ENCODE measurements at places on chromosomes 11 and 22.
A peak's percentile ranks its signal among the peaks of the same experiment; 100 is the strongest.

GRCh38 chr11:132022733-132023478 lies 652.5 kb downstream of the NTM start:
- peak; percentile 24 for DNase-seq

- no peak for DNase-seq
These were observed 299.3 kb downstream of the NXPE2 start for GRCh38 chr11:114977651-114978050.

- no peak for DNase-seq
These were observed 35.1 kb downstream of the TTC17 start for GRCh38 chr11:43393765-43394355.

DNA sequence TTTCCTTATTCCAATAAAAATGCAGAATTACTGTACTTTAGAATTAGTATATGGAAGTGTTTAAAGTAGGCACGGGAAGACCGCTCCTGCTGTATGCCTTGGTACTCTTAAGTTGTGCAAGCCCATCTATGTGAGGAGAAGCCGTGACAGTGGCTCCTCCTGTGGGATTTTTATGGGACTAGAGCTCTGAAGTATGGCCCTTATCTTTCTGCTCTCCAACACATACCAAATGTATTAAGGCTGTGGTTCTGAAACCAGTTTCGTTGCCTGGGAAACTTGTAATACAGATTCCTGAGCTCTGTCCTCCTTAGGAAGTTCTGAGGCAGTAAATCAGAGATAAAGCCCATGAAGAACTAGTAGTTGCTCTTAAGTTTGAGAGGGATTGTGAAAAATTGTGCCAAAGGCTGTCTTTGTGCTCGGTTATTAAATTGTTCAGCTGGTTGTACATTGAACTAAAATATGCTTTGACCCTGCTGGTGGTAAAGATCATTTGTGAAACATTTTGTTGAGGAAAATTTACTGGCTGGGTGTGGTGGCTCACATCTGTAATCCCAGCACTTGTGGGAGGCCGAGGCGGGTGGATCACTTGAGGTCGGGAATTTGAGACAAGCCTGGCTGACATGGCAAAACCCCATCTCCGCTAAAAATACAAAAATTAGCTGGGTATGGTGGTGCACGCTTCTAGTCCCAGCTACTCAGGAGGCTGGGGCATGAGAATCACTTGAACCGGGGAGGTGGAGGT lies 29.3 kb downstream of the RTN3 start:
- DNase-seq: peak; percentile 89

GRCh38 chr11:65770951-65771567 lies 9.7 kb downstream of the AP5B1 start:
- no peak for DNase-seq

Measured in mesendoderm (in vitro differentiated cells).